ENCODE measurements at places on chromosomes 16 and 17.

GRCh38 chr16:8712589-8713361, 38.4 kb downstream of the ABAT start:
- DNase-seq, result no peak

DNA sequence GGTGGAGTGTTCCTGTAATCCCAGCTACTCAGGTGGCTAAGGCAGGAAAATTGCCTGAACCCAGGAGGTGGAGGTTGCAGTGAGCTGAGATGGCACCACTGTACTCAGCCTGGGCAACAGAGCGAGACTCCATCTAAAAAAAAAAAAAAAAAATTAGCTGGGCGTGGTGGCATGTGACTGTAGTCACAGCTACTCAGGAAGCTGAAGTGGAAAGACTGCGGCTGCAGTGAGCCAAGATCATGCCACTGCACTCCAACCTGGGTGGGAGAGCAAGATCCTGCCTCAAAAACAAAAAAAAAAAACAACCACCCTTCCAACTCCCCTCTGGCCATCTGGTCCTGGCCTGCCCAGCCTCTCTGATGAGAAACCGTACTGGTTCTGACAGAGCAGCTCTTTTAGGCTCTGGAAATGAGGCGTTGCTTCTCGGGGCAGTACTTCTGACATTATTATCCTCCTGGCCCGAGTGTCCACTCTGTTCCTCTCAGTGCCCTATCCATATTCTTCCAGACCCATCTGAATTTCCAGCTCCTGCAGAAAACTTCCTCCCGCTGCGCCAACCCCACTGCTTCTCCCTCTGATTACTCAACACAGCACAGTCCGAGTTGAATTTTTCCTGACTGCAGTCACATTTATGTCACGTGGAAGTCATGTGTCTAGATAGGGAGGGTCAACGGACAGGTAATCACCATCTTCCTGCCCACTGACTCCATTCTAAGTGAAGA, 13.3 kb downstream of the GGA2 start:
- DNase-seq, result no peak

GRCh38 chr17:75460295-75460694, 3.9 kb downstream of the TMEM94 start:
- no peak for DNase-seq

GRCh38 chr16:56258508-56259424, 67.5 kb downstream of the GNAO1 start:
- no peak for DNase-seq

GRCh38 chr16:55825115-55825728, 7.7 kb downstream of the CES1 start:
- no peak for DNase-seq
